ENCODE measurements at places on chromosomes 3 and 15.

DNA sequence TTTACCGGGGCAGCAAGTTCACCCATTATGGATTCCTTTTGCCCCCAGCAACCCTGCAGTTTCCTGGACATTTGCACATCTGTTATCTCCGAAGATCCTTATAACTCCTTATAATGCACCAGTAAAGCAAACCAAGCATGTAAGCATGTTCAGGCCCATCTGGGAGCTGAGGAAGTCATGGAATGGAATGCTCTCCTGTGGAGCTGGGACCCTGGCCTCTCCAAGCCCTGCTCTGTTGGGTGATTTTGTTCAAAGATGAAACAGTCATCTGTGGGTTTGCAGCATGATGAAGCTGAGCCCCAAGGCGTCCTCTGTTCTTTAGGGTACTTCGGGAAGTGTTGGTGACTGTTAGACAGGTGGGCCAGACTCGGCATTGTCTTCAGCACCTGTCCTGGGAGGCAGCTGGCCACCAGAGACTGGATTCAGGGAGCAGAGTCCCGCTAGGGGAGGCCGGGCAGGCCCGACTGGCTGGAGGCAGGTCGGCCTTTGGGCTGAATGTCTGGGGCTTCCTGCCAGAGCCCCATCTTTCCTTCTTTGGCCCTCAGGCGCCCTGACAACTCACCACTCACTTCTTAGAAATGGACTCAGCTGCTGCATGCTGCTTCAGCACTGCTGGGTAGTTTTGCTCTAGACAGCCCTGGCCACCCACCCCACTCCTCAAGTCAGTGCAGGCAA, 3.9 kb downstream of the DNAH1 start:
- no peak for DNase-seq

- no peak for DNase-seq
Measured at GRCh38 chr3:151895478-151896241, 22.2 kb downstream of the SUCNR1 start.

DNA sequence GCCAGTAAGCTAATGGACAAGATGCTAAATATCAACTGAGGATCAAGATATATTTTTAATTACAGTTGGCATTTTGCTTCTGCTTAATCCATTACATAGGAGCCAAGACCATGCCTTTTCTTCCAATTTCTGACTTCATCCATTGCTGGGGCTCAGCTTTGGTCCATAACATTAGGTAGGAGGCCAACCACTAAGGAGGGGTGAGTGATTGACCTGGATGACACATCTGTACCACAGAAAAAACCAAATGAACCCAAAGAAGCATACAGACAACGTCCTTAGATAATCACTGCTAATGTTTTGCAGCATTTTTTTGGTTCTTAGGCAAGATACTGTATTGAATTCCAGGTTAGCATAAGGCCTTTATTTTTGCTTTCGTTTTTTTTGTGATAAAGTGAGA, 353.2 kb upstream of the KCNH8 start:
- DNase-seq: no peak

DNA sequence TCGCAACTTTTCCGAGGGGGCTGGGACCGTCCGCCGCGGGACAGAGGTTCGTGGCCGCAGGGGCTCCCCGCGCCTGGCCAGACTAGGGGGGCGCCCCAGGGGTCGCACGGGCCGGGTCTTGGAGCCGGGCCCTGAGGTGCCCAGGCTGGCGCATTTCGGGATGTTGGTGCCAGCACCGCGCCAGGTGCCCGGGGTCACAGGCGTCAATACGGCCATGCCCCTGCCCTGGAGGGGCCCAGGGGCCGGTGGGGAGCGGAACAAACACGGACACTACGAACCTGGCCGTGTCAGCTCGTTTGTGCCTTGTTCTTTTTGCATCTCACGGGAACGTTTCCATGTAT, 366 bp downstream of the TM6SF1 start:
- no peak for DNase-seq

DNA sequence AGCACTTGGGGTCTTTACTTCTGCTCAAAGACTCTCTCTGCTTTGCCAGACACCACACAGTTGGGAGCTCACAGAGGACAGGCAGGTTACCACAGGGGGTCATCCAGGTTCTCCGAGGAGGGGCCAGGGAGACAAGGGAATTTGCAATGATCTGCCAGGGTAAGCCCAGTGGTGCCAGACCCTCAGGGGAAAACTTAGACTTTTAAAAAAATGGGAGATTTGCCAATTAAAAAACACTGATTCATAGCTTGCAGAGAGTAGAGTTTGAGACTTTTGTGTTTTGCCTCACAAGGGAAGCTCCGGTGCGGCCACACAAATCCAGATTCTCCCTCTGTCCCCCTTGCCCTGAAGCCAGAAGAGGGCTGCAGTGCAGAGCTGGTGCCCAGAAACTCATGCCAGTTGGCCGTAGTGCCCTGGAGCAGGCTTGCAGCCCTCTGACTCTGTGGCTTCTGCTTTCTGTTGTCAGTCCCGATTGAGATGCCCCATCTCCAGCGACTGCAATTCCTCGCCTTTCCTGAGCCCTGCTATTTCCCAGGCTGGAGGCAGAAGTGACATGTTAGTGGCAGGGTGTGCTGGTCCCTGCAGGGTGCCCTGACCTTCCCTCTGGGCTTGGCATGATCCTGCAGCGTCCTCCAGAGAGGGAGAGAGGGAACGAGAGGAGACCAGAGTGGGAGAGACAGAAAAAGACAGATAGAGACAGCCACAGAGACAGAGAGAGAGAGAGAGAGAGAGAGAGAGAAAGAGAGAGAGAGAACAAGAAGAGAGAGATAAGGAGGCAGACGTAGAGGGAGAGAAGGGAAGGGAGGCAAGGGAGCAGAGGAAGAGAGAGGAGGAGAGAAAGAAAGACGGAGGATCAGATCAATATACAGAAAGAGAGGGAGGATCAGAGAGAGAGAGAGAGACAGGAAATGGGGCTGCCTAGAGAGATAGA, 46.0 kb downstream of the RHCG start:
- no peak for DNase-seq

- no peak for DNase-seq
Measured at GRCh38 chr3:8399686-8400085, 101.9 kb upstream of the LMCD1 start.

GRCh38 chr15:41281236-41281635, 50.2 kb downstream of the CHP1 start:
- DNase-seq: no peak

DNA sequence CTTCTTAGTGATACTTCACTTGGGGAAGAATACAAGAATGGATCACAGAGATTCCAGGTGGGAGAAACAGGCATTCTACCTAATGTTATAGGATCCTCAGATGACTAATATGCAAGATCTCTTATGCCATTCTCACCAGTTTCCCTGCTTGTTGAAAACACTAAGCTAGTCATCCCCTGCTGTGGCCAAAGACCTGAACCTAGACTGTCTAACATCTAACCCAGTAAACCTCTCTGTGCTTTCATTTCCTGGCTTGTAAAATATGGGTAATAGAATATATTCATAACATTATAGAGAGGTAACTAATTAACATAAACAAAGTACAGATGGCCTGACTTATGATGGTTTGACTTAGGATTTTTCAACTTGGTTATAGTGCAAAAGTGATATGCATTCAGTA, 776.3 kb downstream of the TUSC7 start:
- DNase-seq: no peak

- DNase-seq: no peak
Measured at GRCh38 chr3:69204315-69204957, 82.0 kb upstream of the LMOD3 start.

GRCh38 chr3:56131974-56132590, 336.2 kb downstream of the ERC2 start:
- DNase-seq: no peak

GRCh38 chr3:154243353-154243752, 80.9 kb downstream of the DHX36 start:
- no peak for DNase-seq

GRCh38 chr3:9785602-9786001, 6.7 kb downstream of the TADA3 start:
- no peak for DNase-seq

GRCh38 chr3:32302601-32303398, 64.3 kb downstream of the CMTM8 start:
- DNase-seq: no peak

DNA sequence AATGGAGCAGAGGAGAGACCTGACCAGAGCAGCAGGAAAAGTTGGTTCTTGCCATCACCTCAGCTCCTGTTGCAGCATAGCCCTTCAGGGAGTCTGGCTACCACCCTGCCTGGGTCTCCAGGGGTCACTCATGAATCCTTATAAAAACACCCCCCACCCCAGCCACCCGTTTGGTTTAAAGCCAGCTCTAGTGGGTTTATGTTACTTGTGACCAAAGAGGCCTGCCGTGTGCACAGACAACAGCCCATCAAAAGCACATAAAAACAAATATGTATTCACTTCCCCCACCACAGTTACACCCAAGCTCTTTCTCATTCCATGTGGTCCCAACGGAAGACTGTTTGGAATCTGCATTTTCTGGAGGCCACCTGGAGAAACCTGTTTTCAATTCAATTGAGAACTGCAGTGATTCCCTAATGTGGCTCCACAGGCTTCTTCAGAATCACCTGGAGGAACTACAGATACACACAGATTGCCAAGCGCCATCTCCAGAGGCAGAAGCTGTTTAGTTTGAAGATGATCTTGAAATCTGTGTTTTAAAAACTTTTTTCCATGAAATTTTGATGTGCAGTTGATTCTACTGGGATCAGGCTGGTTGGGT, 13.8 kb downstream of the FOXL2 start:
- DNase-seq: no peak

DNA sequence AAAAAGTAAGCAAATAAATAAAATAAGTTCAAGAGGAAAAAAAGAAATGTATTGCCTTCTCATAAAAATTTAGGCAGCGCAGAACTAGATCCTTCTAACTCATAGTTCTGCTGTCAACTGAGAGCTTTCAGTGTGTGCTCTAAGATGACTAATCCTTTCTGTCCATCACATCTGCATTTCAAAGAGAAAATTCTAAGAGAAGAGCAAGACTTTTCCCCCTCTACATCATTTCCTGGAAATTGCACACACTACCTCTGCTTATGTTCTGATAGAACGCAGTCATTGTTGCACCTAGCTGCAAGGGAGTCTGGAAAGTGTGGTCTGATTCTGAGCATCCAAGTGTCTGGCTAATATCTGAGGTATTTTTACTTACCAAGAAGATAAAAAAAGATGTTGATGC, 39.6 kb upstream of the SLCO3A1 start:
- DNase-seq: no peak

GRCh38 chr15:37009288-37009687, 91.1 kb downstream of the MEIS2 start:
- no peak for DNase-seq

- no peak for DNase-seq
Measured at GRCh38 chr15:82730022-82730530, 20.4 kb upstream of the AP3B2 start.

- no peak for DNase-seq
Measured at GRCh38 chr3:53650424-53650823, 156.0 kb downstream of the CACNA1D start.

- no peak for DNase-seq
Measured at GRCh38 chr3:72595376-72595775, 252.9 kb downstream of the SHQ1 start.

DNA sequence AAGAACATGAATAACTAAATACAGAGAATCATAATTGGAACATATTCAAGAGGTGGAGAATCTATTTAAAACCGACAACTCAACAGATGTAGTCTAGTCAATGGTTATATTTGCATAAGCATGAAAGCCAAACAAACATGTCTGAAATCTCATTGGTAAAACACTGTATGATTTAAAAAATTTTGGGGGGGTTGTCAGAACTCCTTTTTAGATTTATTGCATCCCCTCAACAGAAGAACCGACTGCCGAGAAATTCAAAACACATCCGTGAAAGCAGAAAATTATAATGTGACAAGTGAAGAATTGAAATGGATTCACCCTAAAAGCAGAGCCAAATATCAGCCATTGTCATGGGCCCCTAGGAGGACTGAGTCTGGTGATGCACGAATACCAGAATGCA, 633.4 kb upstream of the KCNMB2 start:
- no peak for DNase-seq

Data from HuH-7 (cell line).